ENCODE measurements at places on chromosomes 11 and 22.

GRCh38 chr11:60769273-60769672 is 12.6 kb downstream of the MS4A15 start:
- peak; percentile 27 for DNase-seq

DNA sequence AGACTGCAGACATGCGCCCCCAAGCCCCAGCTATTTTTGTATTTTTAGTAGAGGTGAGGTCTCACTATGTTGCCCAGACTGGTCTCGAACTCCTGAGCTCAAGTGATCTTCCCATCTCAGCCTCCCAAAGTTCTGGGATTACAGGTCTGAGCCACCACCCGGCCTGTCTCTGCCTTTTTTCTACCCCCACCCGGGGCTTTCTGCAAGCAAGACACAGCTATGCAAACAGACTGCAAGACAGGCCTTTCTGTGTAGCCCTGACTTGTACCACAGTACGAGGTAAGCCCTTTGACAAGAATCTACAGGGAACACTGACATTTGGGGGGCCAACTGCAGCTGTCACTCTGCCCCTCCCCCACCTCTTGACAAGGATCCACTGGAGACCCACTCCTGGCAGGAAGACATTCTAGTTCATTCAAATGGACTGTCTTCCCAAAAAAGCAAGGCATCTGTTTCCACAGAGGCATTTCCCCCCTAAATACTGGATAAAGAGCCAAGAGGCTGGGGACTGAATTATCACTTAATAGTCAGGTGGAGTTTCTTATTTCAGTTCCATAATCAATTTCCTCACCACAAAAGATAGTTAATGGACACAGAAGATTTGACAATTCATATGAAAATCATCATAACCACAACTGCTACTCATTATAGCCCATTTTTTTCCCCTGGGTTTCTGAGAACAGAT is 118.2 kb downstream of the ABTB2 start:
- no peak for DNase-seq

- DNase-seq = no peak
Measured at GRCh38 chr11:76513654-76514034, 68.8 kb downstream of the EMSY start.

GRCh38 chr11:119651802-119652584 is 77.0 kb downstream of the NECTIN1 start:
- no peak for DNase-seq

DNA sequence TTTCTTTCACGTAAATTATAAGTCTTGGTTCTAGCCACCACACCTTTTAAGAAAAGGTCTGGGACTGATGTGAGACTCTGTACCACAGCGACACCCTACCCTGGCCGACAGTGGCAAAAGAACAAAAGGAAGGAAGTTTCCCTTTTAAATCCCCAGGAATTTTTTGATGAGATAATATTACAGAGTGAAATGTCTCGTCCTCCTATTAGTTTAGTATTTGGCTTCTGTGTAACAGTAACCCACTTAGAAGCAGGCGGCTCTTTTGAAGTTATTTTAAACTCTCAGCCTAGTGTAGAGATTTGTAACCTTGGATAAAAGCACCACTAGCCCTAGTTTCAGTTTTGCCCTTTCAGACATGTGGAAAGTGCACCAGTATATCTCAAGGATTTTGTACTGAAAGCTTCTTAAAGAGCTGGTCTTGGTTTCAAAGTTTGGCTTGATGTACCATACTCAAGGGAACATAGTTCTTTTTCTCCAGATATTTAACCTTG is 84.1 kb downstream of the C22orf31 start:
- no peak for DNase-seq

DNA sequence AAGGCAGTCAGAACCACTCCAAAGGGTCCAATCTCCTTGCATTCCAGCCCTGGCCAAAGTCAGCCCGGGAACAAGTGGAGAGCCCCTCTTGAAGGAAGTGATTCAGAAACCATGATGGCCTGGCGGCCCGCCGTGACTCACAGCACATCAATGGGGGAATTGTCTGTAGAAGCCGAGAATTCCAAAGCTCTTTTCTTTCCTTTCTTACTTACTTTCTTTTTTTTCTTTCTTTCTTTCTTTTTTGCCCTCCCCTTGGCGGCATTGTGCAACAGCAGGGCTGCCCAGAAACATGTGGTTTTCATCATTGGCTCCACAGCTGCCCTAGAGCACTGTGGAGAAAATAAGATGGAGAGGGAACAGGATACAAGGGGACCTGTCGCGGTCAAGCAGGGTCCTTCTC is 140.2 kb upstream of the TIMP3 start:
- no peak for DNase-seq

- no peak for DNase-seq
Measured at GRCh38 chr11:120527111-120527761, 15.7 kb downstream of the GRIK4 start.

DNA sequence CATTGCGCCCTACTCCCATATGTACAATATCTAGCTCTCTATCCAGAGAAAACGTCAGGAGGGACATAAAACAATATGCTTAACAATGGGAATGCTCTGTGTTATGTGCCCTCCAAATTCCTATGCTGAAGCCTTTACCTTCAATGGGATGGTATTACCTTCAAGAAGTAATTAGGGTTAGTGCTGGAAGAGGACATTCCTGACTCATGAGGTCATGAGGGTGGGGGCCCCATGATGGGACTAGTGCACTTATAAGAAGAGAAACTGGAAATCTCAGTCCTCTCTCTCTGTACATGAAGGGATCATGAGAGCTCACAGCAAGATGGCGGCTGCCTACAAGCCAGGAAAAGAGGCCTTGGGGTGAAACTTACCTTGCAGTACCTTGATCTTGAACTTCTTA is 20.3 kb downstream of the MMP20 start:
- no peak for DNase-seq

- peak; percentile 73 for DNase-seq
Measured at GRCh38 chr11:67055812-67056211, 835 bp upstream of the RHOD start.

DNA sequence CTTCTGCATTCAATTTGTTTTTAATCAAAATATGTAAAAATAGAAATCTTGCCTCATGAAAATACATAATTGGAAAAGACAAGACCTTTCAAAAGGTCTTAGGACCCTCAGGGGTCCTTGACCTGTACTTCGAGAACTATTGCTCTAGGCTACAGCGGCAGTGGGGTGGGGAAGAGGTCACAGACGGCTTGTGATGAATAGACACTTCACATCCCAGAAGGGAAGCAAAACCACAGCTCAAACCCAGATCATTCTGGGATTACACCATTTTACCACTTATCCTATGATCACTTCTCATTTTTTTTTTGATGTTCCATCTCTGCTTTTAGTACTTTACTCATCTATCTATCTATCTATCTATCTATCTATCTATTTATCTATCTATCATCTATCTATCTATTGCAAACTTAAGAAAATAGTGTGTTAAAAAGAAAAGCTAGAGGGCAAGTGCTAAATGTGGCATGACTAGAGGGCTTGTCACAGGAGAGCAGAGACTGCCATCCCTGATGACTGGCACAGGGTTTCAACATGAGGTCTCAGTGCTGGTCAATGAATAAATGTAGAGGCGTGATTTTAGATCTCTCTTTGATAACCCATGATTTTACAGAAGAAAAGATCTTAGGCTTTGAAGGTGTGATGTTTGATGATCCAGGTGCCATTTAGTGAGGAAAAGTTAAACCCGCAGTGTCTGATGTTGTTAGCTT is 37.1 kb downstream of the RNF141 start:
- DNase-seq = no peak

DNA sequence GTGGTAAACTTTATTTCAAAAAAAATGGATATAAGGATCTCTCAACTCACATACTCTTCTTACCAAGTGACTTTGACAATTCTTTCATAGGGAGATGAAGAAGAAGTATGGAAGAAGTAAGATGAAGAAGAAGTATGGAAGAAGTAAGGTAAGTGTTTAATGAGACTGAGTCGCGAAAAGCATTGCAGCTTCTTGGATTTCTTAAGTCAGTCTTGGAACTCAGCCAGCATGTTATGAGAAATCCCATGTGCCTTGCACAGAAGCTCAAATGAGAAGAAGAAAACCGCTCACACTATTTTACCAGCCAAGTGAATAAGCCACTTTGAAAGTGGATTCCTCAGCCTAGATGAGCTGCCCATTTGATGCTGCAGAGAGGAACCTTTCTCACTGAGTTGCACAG is 332.0 kb upstream of the CCDC179 start:
- DNase-seq = no peak

DNA sequence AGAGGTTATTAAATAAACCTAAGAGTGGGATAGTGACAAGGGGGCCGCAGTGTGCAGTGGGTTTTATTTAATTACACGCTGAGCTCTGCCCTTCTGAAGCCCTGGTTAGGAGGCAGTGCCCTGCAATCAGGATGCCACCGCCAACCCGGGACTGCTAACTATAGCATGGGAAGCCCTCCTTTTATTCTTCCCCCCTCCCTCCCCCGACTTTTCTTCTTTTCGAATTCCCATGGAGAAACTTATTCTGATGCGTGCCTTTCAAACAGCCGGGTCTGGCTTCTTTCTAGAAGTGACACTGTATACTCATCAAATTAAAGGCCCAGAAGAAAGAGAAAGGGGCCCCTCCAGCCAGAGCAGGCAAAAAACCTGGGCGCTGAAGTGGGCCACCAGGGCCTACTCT is 91.3 kb upstream of the ANO1 start:
- no peak for DNase-seq

DNA sequence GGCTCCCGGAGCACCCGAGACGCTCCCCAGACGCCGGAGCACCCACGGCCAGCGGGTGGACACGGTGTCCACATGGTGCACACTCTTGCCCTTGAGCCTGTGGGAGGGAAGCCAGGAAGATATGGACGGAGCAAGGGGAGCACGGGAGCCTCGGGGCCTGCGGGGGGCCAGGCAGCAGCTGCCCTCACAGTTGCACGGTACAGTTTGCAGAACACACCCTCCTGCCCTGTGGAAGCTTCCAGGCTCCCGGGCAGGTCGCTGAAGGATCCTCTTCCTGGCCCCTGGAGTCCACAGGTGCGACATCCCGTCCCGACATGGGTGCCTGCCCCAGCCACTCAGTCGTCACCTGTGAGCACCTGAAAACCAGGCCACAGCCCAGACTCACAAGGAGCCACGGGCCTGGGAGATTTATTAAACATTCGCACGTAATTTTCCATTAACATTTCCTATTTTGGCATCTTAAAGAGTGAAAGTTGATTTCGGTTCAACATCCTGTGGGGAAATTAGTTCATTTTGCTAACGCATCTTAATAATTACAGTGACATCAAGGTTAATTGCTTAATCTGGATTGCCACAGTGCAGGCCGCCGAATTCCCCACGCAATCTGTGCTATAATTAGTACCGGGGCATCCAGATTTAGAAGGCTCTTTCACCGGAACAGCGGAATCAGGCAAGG is 253.3 kb downstream of the BRD1 start:
- DNase-seq = no peak

GRCh38 chr22:31836010-31836409 is 82.2 kb downstream of the DEPDC5 start:
- no peak for DNase-seq

DNA sequence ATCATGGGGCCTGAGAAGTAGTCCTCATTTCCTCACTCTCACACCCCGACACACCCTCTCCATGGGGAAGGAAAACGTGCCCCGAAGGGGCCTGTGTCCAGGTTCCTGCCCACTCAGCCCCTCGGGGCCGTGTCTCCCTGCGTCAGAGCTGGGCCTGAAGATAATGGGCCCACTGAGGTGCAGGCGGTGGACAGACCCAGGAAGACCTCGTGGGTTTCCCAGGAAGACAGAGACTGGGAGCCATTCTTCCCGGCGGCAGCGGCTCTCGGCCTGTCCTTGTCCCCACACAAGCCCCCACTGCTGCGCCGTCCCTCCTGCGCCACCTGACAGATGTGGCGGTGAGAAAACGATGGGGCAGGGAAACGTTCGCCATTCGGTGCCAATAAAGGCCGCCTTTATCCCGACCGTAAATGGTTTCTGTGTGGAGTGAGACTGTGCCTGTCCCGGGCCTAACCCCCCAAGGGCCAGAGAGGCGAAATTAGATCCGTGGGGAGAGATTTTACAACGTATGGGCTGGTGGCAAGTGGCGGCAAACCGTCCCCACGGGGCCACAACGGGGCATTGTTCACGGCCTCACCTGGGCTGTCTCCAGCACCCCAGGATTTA is 89.0 kb downstream of the CDKN1C start:
- DNase-seq = no peak

GRCh38 chr22:49323751-49324415 is 503.8 kb downstream of the BRD1 start:
- DNase-seq = no peak

DNA sequence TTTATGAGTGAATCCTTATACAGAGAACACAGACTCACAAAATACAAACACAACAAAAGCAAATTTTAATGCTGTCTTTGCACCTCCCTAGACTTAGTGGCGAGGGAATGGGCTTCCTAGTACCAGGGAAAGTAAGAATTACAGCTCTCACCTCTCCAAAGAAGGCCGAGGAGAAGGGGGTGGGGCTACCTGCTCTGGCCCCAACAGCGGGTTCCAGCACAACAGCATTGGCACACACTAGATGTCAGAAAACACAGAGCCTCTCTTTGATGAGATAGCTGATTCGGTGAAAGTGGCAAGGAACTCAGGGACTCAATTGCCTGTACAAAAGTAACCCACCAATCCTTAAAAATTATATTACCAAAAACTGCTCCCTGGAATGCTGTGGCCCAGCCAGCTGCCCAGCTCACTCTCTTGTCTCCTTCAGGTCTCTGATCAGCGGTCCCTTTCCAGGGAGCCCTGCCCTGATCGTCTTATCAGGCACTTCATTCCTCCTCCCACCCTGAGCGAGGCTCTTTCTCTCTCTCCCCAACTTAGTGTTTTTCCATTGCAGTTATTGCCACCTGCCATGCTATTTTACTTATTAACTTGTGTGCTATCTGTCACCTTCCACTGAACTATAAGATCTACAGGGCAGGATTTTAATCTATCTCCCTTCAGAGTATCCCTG is 30.7 kb downstream of the SPON1 start:
- no peak for DNase-seq

- DNase-seq = no peak
Measured at GRCh38 chr11:122902951-122903350, 20.4 kb downstream of the JHY start.

- no peak for DNase-seq
Measured at GRCh38 chr11:122094836-122095235, 21.2 kb downstream of the BLID start.

DNA sequence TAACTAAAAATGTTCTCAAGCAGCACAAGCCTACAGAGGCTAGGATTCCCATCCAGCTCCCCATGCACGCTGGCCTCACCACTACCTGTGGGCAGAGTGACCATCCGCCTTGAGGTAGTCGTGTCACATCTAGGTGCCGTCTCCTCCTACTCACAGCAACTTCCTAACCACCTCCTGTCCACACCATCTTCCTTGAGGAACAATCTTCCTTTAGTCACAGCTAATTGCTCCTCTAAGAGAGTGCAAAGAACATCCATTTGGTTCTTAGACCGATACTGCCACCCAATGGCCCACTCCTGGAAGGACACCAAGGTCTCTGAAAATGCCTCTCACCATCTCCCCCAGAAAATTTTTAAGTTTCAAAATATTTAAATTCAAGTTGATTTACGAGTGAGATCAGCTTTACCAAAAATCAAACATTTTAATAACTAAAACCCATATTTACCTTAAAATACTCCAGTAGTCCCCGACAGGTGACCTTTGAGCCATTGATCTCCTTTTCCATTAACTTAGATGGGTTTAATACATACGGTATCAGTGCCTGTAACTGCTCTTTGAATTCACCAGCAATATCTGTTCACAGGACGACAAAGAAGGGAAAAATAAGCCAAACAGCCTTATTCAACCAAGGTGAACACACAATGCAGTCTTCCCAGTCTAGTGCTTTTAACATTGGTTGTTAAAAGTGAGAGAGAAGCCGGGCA is 21.7 kb upstream of the PLAAT3 start:
- DNase-seq = no peak
